ENCODE measurements at places on chromosomes 5 and 9.

- no peak for DNase-seq
Measured at GRCh38 chr5:1005249-1005851, 3.3 kb upstream of the NKD2 start.

GRCh38 chr9:71781391-71781790, 13.1 kb upstream of the CEMIP2 start:
- no peak for DNase-seq

DNA sequence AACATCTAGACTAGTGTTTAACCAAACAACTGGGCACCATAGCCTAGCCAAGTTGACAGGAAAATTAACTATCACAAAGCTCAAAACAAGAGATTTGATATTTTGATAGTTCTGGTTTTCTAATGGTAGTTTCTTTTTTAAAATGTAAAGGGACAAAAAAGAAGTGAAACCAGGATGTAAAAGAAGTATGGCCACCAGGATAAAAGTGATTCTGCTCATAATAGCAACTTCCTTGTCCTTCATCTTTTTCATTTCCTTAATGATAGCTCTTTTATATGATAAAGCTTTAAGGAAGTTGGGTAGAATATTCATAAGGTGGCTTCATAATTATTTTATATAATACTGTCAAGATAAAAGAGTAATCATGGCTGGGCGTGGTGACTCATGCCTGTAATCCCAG, 139.1 kb downstream of the BASP1 start:
- no peak for DNase-seq

DNA sequence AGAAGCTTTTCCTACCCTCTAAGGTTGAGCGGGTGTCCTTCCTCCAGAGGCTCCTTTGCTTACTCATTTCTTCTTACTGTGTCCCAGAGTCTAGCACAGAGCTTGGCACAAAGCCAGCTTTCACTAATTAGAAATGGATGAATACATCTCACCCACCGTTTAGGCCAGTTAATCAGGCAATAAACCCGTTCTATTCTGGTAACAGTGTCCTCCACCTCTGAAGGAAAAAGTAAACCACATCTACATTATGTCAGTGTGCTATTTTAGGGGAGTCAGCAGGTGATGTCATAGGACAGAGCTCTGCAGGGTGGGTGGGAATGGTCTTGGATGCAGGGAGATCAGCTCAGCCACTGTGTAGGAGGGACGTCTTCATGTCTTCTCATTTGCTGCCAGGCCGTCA, 109.2 kb downstream of the OSTF1 start:
- peak; percentile 13 for DNase-seq

- DNase-seq = no peak
Measured at GRCh38 chr5:38823503-38823902, 22.3 kb upstream of the OSMR start.

- no peak for DNase-seq
Measured at GRCh38 chr5:160843240-160843639, 8.8 kb downstream of the ATP10B start.

GRCh38 chr9:8237096-8237495, 437.5 kb upstream of the DMAC1 start:
- no peak for DNase-seq

- DNase-seq = peak; percentile 63
Measured at GRCh38 chr5:173645437-173645807, 29.0 kb upstream of the BOD1 start.

- peak; percentile 64 for DNase-seq
Measured at GRCh38 chr9:130043654-130044623, 950 bp upstream of the FNBP1 start.

DNA sequence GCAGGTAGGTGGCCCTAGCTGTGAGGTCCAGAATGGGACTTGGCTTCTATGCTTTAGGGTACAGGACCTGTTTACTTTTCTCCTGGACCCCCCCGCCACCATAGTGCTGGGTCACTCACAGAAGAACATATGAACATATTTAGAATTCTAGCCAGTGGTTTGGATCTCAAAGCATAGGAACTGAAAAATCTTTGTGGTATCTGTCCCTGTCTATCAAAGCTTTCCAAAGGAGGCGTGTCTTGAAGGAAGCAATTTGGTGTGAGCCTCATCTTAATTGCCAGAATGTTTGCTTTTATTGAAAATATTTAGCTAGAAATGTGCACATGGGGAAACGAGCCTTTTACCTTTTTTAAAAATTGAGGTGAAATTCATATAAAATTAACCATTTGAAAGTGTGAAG, 6.2 kb downstream of the PHF2 start:
- no peak for DNase-seq

GRCh38 chr5:1930880-1931603, 48.3 kb upstream of the IRX4 start:
- peak; percentile 51 for DNase-seq

- no peak for DNase-seq
Measured at GRCh38 chr5:145968970-145969713, 32.8 kb downstream of the SH3RF2 start.

GRCh38 chr9:104780796-104781395, 17.0 kb downstream of the NIPSNAP3B start:
- peak; percentile 47 for DNase-seq

GRCh38 chr5:173919443-173919842, 31.3 kb downstream of the CPEB4 start:
- DNase-seq = no peak

GRCh38 chr9:83236029-83236696, 173.2 kb upstream of the RASEF start:
- DNase-seq = no peak

DNA sequence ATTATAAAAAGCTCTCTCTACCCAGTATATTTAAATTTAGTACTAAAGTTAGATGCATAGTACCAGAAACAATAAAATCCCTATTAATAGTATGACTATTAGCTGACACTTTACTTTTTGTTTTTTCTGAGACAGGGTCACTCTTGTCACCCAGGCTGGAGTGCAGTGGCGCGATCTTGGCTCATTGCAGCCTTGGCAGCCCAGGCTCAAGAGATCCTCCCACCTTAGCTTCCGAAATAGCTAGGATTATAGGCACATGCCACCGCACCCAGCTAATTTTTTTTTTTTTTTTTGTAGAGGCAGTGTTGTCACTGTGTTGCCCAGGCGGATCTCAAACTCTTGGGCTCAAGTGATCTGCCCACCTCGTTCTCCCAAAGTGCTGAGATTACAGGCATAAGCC, 8.0 kb downstream of the CCNG1 start:
- DNase-seq = no peak

DNA sequence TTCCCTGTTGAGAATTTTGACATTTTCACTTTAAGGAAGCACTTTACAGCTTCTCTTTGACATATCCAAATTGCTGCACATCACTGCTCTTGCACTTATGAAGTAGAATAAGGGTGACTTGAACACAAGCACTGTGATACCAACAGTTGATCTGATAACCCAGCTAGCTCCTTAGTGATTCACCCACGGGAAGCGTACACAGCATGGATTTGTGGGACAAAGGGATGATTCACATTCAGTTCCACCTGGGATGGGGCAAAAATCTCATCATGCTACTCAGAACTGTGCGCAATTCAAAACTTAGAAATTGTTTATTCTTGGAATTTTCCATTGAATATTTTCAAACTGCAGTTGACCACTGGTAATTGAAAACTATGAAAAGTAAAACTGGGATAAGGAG, 1565.5 kb upstream of the CDH9 start:
- no peak for DNase-seq

Measured in AG20443 (cell line).